H9 (cell line): ENCODE measurements at places on chromosomes 12 and 14. TPM values are rescaled to one million over a fixed set of nuclear protein-coding genes. Genes with fewer than 3 reads are reported as not detected.
A peak's percentile ranks its signal among the peaks of the same experiment; 100 is the strongest.

DNA sequence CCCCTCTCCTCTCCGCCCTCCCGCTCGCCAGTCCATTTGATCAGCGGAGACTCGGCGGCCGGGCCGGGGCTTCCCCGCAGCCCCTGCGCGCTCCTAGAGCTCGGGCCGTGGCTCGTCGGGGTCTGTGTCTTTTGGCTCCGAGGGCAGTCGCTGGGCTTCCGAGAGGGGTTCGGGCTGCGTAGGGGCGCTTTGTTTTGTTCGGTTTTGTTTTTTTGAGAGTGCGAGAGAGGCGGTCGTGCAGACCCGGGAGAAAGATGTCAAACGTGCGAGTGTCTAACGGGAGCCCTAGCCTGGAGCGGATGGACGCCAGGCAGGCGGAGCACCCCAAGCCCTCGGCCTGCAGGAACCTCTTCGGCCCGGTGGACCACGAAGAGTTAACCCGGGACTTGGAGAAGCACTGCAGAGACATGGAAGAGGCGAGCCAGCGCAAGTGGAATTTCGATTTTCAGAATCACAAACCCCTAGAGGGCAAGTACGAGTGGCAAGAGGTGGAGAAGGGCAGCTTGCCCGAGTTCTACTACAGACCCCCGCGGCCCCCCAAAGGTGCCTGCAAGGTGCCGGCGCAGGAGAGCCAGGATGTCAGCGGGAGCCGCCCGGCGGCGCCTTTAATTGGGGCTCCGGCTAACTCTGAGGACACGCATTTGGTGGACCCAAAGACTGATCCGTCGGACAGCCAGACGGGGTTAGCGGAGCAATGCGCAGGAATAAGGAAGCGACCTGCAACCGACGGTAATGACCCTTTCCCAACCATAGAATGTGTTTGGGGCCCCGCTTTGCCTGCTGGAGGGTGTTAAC, 615 bp downstream of the CDKN1B start:
- peaks cover 7% of the 10 kb centered on the region for H3K4me1 ChIP-seq
- H3K4me3 ChIP-seq, result peak overlapping the region; percentile 94
- no peak overlapping the region for H3K27ac ChIP-seq
- H3K36me3 ChIP-seq, result peaks cover 34% of the 10 kb centered on the region
- H3K27me3 ChIP-seq, result no peaks in the 10 kb centered on the region

GRCh38 chr12:80632835-80633234, 74.6 kb upstream of the MYF6 start:
- H3K4me3 ChIP-seq, result no peak overlapping the region
- H3K36me3 ChIP-seq, result no peaks in the 10 kb centered on the region
- DNase-seq, result peak; percentile 87
- H3K4me1 ChIP-seq, result peaks cover 2% of the 10 kb centered on the region; the same call in 1 of the 2 replicates
- no peaks in the 10 kb centered on the region for H3K27me3 ChIP-seq

DNA sequence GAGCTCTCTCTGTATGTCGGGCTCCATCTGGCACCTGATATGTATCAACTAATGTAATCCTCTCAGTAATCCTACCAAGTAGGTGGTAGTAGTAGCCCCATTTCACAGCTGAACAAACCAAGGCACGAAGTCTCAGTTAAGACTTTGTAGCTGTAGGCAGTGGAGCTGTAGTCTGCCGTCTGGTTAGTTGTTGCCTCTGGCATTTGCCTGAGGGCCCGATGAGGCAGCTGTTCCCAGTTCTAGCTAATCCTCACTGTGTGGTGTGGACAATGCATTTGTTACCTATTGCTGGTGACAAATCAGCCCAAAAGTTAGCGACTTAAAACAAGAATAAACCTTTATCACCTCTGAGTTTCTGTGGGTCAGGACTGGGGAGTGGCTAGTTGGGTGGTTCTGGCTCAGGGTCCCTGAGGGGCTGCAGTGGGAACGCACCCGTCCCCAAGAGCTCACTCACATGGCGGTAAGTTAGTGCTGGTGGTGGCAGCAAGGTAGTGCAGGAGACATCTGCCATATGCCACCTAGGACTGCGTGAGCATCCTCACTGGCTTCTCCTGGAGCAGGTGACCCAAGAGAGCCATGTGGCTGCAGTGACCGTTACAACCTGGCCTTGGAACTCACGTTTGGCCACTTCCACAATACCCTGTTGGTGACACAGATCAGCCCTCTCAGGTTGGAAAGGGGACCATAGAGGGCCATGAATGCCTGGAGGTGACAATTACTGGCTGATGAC, 5.6 kb downstream of the AACS start:
- no peaks in the 10 kb centered on the region for H3K27me3 ChIP-seq
- H3K27ac ChIP-seq, result no peak overlapping the region
- H3K4me3 ChIP-seq, result no peak overlapping the region
- H3K4me1 ChIP-seq, result peaks cover 5% of the 10 kb centered on the region; the same call in 1 of the 2 replicates
- peak; percentile 32 for DNase-seq

- H3K4me1 ChIP-seq, result peaks cover 3% of the 10 kb centered on the region; the same call in 1 of the 2 replicates
- no peak overlapping the region for H3K27ac ChIP-seq
- DNase-seq, result no peak
- H3K36me3 ChIP-seq, result no peaks in the 10 kb centered on the region
- H3K27me3 ChIP-seq, result no peaks in the 10 kb centered on the region
Measured at GRCh38 chr12:20410734-20411133, 42.4 kb downstream of the PDE3A start.

GRCh38 chr14:55130196-55130550, 1.1 kb downstream of the LGALS3 start:
- DNase-seq, result peak; percentile 59
- H3K27ac ChIP-seq, result no peak overlapping the region
- H3K36me3 ChIP-seq, result no peaks in the 10 kb centered on the region
- H3K4me1 ChIP-seq, result no peaks in the 10 kb centered on the region

DNA sequence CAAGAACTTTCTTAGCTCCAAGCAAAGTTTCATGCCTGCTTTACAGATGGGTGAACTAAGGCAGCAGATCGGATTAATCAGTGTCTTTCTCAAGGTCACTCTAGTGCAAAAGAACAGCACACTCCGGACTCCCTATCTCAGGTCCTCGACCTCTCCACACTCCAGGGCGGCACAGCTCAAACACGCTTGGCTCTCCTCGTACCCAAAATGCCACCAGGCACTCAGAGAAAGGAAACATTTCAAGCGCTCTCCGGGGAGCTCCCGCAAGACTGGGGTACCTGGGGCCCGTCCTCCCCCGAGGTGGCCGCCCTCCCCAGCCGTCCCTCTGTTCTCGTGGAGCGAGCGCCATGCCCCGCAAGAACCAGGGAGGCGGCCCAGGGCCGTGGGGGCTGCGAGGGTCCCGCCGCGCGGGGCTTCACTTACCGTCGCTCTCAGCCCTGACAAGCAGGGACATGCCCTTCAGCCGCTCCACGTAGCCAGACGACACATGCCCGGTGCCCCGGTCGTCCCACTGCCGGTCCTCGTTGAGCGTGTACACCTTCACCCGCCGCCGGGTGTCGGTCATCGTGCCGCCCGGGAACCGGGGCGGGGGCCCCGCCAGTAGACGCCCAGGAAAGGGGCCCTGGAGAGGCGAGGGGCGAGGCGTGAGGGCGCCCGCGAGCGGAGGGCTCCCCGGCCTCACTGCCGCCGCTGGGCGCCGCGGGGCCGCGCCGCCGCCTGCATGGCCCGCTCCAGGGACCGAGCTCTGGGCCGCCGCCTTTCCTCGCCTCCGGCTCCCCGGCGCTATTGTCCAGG, 830 bp downstream of the PPP4R3A start:
- peaks cover 36% of the 10 kb centered on the region for H3K36me3 ChIP-seq
- peak overlapping the region; percentile 99 for H3K4me3 ChIP-seq
- peak; percentile 37 for DNase-seq

- H3K27me3 ChIP-seq, result no peaks in the 10 kb centered on the region
- no peak overlapping the region for H3K4me3 ChIP-seq
- no peak overlapping the region for H3K27ac ChIP-seq
- H3K4me1 ChIP-seq, result no peaks in the 10 kb centered on the region
- peak; percentile 45 for DNase-seq
Measured at GRCh38 chr12:122726080-122726558, 4.5 kb downstream of the HCAR1 start.

DNA sequence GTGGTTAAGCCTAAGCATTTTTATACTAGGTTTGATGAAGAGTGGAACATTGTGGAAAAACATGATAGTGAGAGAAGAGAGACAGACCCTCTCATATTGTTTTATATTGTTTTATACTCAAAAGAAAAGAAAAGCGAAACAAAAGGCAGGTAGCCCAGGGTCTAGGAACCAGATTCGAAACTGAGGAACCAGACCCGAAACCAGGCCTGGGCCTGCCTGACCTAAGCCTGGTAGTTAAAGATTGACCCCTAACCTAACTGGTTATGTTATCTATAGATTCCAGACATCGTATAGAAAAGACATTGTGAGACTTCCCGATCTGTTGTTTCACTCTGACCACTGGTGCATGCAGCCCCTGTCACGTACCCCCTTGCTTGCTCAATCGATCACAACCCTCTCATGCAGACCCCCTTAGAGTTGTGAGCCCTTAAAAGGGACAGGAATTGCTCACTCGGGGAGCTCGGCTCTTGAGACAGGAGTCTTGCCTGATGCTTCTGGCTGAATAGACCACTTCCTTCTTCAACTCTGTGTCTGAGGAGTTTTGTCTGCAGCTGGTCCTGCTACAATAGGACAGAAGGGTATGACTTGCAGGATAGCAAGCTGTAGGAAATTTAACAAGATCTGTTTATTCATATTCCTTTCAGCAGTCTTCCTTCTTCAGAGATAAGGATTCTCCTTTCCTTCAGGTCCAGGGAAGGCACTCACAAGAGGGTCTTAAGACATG, 147.1 kb upstream of the PLEKHA5 start:
- H3K27ac ChIP-seq, result no peak overlapping the region
- peaks cover 11% of the 10 kb centered on the region for H3K36me3 ChIP-seq
- no peak overlapping the region for H3K4me3 ChIP-seq
- H3K4me1 ChIP-seq, result peaks cover 5% of the 10 kb centered on the region; the same call in 1 of the 2 replicates

The DDN gene
- total RNA-seq, result 0.35 and 0.39 TPM in 2 replicates

The TMCC3 gene
- 0.72 and 0.87 TPM in 2 replicates for total RNA-seq

The ANO2 gene
- 3.8 and 4.2 TPM in 2 replicates for total RNA-seq

The DYRK2 gene
- total RNA-seq, result 40.6 and 42.8 TPM in 2 replicates

The MANSC1 gene
- 9.1 and 9.8 TPM in 2 replicates for total RNA-seq

The SLC10A1 gene
- total RNA-seq, result not detected in 2 replicates
